ENCODE measurements at places on chromosomes 16 and 17.
A peak's percentile ranks its signal among the peaks of the same experiment; 100 is the strongest.

GRCh38 chr16:74862743-74863244, 88.2 kb upstream of the FA2H start:
- DNase-seq, result peak; percentile 78
- H3K4me3 ChIP-seq, result no peak overlapping the region
- H3K27ac ChIP-seq, result no peak overlapping the region
- H3K27me3 ChIP-seq, result no peaks in the 10 kb centered on the region

- peak overlapping the region; percentile 41 for H3K4me3 ChIP-seq
- H3K4me1 ChIP-seq, result no peaks in the 10 kb centered on the region
- no peaks in the 10 kb centered on the region for H3K27me3 ChIP-seq
- H3K27ac ChIP-seq, result peak overlapping the region; percentile 63
- H3K36me3 ChIP-seq, result no peaks in the 10 kb centered on the region
Observed at GRCh38 chr16:82010649-82011048, 621 bp downstream of the SDR42E1 start.

DNA sequence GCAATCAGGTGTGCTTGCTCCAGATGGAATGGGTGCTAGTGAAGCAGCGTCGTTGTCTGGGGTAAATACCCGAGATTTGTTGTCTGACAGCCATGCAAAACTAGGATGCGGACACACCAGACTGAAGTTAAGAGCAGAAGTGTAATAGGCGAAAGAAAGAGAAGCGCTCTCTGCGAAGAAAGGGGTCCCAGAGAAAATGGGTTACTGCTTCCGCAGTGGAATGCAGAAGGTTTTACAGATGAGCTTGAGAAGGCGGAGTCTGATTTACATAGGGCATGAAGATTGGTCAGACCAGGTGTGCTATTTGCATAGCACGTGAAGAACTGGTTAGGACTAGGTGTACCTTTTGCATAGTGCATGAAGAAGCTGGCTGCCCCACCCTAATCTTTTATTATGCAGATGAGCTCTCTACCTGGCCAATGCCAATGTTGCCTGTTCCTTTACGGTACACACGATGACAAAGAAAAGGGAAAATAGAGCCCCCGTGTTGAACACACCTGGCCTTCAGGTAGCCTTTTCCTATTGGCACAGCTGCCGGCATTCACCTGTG, 32.0 kb upstream of the SNN start:
- no peaks in the 10 kb centered on the region for H3K36me3 ChIP-seq
- DNase-seq, result peak; percentile 93
- H3K4me1 ChIP-seq, result peaks cover 47% of the 10 kb centered on the region
- peak overlapping the region; percentile 39 for H3K4me3 ChIP-seq
- peak overlapping the region; percentile 80 for H3K27ac ChIP-seq

DNA sequence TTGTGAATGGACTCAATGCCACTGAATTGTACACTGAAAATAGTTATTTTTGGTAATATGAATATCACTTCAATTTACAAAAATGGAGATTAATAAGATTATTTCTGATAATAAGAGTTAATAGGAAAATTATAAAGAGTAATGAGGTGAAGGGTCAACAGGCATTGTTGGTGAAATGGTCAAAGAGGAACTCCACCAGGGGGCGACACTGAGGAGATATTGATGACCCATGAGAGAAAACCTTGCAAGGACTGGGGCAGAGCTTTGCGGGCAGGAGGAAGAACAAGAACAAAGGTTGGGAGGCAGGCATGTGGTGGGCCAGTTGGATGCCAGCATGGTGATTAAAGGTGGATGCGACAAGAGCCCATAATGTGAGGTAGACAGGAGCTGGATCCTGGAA, 74.0 kb upstream of the XYLT1 start:
- H3K27me3 ChIP-seq, result no peaks in the 10 kb centered on the region
- H3K4me3 ChIP-seq, result no peak overlapping the region
- H3K27ac ChIP-seq, result no peak overlapping the region
- no peak for DNase-seq

DNA sequence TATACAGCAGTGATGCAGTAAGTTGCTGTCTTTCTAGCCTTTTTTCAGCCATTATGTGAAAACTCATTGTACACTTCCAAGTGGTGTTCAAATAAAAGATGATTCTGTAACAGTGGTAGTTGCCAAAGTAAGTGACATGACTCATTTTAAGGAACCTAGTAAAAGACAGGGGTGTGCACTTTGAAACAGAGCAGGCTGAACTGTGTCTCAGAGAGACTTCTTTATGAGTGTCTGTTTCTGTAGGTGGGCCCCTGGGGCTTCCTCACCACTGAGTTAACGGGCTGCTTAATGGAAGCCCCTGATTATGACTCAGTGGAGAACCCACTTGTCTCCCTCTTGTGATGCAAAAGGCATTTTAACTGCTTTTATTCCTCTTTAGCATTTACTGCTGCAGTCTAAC, 147.3 kb downstream of the PCTP start:
- H3K27ac ChIP-seq, result no peak overlapping the region
- no peaks in the 10 kb centered on the region for H3K36me3 ChIP-seq
- no peak overlapping the region for H3K4me3 ChIP-seq

- no peaks in the 10 kb centered on the region for H3K27me3 ChIP-seq
- H3K4me3 ChIP-seq, result no peak overlapping the region
- no peak overlapping the region for H3K27ac ChIP-seq
- H3K36me3 ChIP-seq, result no peaks in the 10 kb centered on the region
- no peak for DNase-seq
Observed at GRCh38 chr16:87615621-87616041, 13.3 kb downstream of the JPH3 start.

GRCh38 chr16:55672471-55672870, 16.7 kb downstream of the SLC6A2 start:
- H3K27ac ChIP-seq, result no peak overlapping the region
- H3K4me1 ChIP-seq, result no peaks in the 10 kb centered on the region
- DNase-seq, result no peak
